ENCODE measurements at places on chromosomes 5 and 9.

GRCh38 chr5:16737209-16737608 lies 120.4 kb upstream of the RETREG1 start:
- no peak for DNase-seq

- no peak for DNase-seq
Measured at GRCh38 chr9:129458663-129459546, 162.0 kb downstream of the C9orf50 start.

GRCh38 chr9:133522073-133522910 lies 2.5 kb downstream of the MYMK start:
- DNase-seq: no peak

- DNase-seq: no peak
Measured at GRCh38 chr9:130843049-130843908, 8.2 kb downstream of the ABL1 start.

GRCh38 chr5:14512574-14512973 lies 69.0 kb upstream of the OTULINL start:
- no peak for DNase-seq

DNA sequence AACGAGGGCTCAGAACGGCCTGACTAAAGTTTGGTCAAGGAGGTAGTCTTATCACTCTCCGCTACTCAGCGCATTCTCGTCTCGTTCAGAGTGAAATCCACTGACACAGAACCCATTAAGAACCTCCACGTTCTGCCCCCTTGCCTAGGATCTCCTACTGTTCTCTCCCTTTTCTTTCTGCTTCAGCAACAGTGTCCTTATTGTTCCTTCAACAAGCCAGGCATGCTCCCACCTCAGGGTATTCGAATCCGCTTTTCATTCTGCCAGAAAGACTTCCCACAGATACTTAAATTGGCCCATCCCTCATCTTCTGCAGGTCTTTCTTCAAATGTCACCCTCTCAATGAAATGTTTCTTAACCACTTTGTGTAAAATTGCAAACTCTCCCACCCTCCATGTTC lies 4.3 kb upstream of the ZNF354C start:
- no peak for DNase-seq

DNA sequence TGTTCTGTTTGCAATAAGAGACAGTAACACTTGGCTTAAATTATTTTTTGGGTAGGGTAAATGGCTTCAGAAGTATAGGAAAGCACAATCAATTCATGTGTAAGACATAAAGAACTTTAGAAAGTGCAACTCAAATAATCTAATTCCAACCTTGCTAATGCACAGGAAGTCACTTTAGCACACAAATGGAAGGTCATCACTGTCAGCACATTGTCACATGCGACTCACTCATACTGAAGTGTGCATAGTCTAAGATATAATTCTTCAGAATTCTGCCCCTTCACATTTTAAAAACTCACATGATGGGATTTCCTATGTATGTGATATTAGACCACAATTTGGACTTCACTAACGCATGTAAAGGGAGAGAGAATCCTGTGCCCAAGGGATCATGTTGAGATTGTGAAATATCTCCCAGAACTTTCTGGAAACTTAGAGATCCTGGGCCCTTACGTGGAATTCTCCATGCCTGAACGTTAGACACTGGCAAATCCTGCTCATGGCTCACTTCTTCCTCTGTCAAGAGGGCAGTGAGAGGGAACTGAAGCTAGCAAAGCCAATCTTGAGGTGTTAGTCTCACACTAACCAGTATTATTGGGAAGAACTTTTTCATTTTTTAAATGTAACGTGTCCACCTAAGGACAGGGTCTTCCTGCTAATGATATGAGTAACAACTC lies 403.2 kb upstream of the PTGER4 start:
- no peak for DNase-seq

DNA sequence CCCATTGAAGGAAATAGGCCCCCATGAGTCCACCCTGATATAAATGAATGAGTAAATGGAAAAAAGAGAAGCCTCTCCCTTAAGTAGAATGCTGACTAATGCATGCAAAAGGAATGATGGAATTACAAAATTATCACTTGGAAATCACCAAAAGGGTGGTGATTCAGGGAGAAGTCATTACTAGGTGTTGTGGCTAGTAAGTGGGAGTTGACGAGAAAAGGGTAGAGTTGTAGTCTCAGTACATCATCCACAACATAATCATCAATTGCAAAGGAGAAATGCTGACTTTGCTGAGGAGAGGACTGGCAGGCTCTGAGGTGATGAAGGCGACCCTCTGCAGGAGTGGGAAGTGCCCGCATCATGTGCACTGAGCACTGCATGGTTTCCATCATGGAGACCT lies 201.5 kb upstream of the S1PR3 start:
- no peak for DNase-seq

- DNase-seq: no peak
Measured at GRCh38 chr5:83776437-83777031, 55.9 kb upstream of the HAPLN1 start.

GRCh38 chr9:123657099-123657498 lies 272.8 kb downstream of the DENND1A start:
- no peak for DNase-seq

DNA sequence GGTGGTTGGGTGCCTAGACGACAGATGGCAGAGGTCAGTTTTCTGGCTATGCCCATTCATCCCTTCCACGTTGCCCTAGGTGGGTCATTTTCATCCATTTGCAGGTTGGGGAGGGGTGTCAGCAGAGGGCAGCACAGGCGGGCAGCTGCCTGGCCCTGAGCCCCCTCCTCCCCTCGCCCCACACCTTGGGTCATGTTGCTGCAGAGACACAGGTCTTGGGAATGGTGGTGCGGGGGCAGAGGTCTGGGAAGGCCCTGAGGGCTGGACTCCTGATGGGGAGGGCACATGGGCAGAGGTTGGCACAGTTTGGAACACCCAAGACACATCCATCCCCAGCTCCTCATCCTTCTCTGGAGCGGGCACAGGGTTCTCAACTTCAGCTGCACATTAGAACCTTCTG lies 103.2 kb upstream of the LMX1B start:
- DNase-seq: no peak

- no peak for DNase-seq
Measured at GRCh38 chr9:134365791-134366222, 39.6 kb downstream of the RXRA start.

DNA sequence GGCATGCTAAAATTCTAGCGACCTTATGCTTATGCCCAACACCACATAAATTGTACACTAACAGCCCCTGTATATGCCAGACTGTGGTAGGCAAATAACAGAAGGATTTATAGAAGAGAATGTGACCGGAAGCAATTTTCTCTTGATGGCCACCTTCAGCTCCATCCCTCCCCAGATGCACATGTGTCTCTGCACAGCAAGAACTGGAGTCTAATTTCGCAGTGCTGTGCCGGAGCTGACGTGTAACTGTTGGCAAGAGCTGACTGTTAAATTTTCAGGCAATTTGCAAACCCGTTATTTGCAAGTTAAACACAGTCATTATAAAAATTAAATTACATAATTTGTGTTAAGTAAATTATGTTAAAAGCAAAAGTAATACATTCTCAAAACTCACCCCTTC lies 48.4 kb downstream of the PCA3 start:
- DNase-seq: peak; percentile 91

DNA sequence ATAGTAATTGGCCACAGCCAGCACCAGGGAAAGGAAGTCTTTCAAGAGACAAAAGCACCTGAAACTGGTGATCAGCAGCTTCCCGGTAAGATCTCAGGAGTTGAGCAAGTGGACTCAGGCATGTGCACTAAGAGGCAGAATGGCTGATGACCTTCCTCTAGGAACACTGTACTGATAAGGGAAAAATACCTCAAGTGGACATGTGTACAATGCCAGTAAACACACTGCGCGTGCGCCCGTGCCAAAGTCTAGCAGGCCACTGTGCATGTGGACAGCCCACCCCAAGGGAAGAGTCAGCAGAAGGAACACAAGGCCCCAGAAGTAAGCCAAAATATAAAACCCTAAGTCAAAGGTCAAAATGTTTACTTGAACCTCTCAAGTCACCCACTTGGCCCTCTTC lies 423.0 kb downstream of the TUSC1 start:
- DNase-seq: no peak

- DNase-seq: no peak
Measured at GRCh38 chr5:43348207-43348606, 35.0 kb upstream of the HMGCS1 start.

GRCh38 chr9:2623288-2624050 lies 1.9 kb downstream of the VLDLR start:
- DNase-seq: no peak

GRCh38 chr9:120921661-120922181 lies 4.9 kb downstream of the TRAF1 start:
- DNase-seq: no peak

DNA sequence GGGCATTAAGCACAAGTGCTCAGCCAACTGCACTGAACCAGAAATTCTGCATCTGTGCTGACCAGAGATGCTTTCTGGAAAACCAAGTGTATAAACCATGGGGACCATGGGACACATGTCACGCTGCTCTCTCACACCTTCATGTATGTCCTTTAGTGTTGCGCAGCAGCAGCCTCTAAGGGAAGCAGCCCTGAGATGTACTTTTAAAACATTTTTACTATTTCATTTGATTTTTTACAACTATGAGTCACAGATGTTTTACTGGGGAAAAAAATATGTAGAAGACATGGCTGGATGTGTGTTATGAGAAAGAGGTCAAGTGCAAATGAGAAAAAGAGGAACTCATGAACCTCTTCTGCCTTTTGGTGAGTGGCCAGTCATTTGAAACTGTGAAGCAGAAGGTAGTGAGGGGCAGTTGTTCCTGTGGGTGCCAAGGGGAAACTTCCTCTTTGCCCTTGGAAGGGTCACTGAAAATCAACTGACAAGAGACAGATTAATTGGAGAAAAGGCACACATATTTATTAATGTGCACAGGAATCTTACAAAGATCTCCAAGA lies 31.4 kb upstream of the SYK start:
- no peak for DNase-seq

- no peak for DNase-seq
Measured at GRCh38 chr9:100303747-100304146, 49.0 kb downstream of the TEX10 start.

All from NCI-H2081 treated with DMSO at 0.1 percent for 48 hours (cell line).